SJSA1 (cell line): ENCODE measurements at places on chromosomes 3 and 15. TPM values are rescaled to one million over a fixed set of nuclear protein-coding genes. Genes with fewer than 3 reads are reported as not detected.

DNA sequence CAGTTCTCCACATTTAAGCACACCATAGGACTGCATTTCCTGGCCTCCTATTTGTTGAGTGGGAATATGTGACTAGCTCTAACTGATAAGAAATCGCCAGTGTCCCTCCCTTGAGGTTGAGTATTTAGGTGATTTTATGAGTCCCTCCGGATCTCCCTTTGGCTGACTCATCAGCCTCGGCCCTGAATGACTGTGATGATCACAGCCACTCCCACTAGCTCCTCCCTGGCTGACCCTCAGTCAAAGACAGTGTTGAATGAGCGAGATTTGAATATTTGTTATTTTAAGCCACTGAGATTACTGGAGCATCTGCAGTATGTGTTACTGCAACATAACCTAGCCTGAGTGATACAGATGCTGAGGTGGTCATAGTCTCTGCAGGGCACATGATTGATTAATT, 515.3 kb downstream of the EPHB1 start:
- no peaks in the 10 kb centered on the region for H3K36me3 ChIP-seq
- no peak overlapping the region for H3K27ac ChIP-seq
- no peak for DNase-seq
- H3K4me1 ChIP-seq, result no peaks in the 10 kb centered on the region
- H3K4me3 ChIP-seq, result no peak overlapping the region

- peak; percentile 52 for DNase-seq
- no peak overlapping the region for H3K4me3 ChIP-seq
- no peaks in the 10 kb centered on the region for H3K36me3 ChIP-seq
- H3K4me1 ChIP-seq, result peaks cover 15% of the 10 kb centered on the region
- no peak overlapping the region for H3K27ac ChIP-seq
Measured at GRCh38 chr3:158790901-158791589, 10.8 kb upstream of the MFSD1 start.

The EIF4E3 gene
- 0.91 and 2.3 TPM in 2 replicates for total RNA-seq

DNA sequence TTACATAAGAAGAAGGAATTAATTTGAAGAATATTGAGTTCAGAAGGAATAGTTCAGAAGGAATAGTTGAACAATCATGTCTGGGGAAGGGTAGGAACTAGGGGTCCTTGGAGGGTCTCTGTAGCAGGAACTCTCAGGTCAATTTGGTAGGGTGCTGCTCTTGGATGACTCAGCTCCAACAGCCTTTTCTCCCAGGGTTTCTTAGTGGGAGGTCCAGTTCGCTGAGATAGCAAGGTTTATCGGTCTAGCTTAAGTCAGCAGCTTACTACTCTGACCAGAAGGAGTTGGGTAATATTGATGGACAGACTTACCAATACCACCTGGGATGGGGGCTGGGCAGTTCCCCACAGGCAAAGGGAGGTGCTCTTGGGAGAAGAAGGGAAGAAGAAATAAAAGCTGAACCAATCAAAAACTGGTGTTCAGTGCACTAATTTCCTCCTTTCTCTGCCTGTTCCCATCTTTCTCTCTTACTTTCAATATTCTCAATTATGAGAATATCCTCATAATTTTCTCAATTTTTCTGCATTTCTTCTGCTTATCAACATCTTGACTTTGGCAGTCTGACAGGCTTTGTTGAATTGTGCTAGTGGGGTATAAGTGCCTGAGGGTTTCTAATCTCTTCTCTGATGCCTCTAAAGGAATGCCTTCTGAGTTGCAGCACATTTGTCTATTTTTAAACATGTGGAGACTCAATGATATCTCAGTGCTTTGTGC, 14.4 kb upstream of the MITF start:
- no peaks in the 10 kb centered on the region for H3K36me3 ChIP-seq
- no peak overlapping the region for H3K4me3 ChIP-seq
- peak; percentile 59 for DNase-seq
- peak overlapping the region; percentile 29 for H3K27ac ChIP-seq
- no peaks in the 10 kb centered on the region for H3K27me3 ChIP-seq
